Colonic mucosa (tissue), 4 donors: ENCODE measurements at places on chromosomes 2 and 18.

DNA sequence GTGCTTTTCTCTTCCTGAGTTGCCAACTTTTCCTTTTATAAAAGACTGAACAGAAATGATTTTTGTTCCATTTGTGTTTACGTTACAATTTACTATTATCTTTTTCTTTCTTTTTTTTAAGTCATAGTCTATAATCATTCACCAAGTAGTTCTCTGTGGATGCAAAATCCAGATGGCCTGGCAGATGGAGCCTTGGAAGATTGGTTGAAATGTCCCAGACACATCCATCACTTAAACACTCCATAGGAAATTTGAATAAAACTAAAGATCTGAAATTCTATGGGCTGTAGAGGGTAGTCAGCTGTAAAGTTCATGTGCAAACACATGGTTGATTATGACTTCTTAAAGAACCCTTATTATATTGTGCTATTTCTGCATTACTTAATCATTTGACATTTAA lies 164.8 kb upstream of the DOCK10 start:
- no peak overlapping the region for H3K4me3 ChIP-seq
- DNase-seq, result no peak
- H3K27me3 ChIP-seq, result no peaks in the 10 kb centered on the region
- no peak overlapping the region for H3K27ac ChIP-seq
- H3K4me1 ChIP-seq, result no peaks in the 10 kb centered on the region

- no peaks in the 10 kb centered on the region for H3K27me3 ChIP-seq
- DNase-seq, result no peak
- H3K4me1 ChIP-seq, result no peaks in the 10 kb centered on the region
- H3K27ac ChIP-seq, result no peak overlapping the region
Observed at GRCh38 chr18:24538414-24539264, 78.2 kb downstream of the HRH4 start.

DNA sequence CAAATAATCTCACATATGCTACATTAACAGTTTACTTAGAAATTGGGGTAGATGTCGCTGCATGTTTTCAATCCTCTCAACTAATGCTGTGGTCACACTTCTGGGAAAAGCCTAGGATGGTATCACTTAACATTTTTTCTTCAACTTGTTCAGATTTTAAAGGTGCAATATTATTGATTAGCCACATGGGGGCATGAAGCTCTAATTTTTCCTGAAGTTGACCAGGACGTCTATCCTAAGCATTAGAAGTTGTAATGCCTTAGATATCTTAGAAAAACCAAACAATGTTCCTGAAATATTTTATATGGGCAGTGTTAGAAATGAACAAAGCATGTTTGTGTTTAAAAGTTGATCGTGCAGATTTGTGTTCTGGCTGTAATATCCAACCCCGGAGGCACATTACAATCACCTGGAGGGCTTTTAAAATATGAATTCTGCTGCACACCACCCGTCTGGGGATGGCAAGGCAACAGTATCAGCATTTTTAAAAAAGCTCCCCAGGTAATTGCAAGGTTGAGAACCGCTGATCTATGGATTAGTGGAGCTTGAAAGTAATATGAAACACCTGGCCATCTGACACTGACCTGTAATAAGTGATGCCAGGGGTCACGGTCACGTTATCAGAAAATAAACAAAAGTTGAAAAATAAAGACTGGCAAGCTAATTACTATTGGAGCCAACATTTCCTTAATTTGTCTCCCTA lies 100.5 kb upstream of the LMAN1 start:
- no peaks in the 10 kb centered on the region for H3K4me1 ChIP-seq
- H3K27ac ChIP-seq, result no peak overlapping the region
- DNase-seq, result no peak

DNA sequence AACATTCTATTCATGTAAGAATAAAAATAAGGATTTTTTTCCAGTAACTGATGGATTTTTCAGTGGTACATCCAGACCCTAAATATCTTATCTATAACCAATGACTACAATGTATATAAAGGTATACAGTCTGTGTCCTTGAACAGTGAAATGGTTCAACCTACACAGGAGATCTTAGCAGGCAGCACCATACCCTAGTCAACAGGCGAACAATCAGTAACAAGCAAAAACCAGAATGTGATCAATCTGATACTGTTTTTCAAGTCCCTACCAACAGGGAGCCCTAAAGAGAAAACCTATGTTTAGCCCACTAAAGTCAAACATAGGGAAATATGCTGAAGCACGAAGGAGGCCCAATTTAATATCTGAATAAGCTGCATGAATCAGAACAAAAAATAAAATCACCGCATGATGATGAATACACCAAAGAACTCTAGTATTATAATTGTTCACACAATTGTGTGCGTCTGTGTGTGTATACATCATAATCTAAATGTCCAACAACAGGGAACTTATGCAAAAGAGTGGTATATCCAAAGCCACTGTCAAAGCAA lies 26.0 kb downstream of the PTPN2 start:
- no peak for DNase-seq
- H3K4me3 ChIP-seq, result no peak overlapping the region
- no peaks in the 10 kb centered on the region for H3K27me3 ChIP-seq
- H3K27ac ChIP-seq, result no peak overlapping the region

GRCh38 chr2:137764646-137765045 lies 199.6 kb upstream of the HNMT start:
- no peak for DNase-seq
- H3K27ac ChIP-seq, result no peak overlapping the region
- no peaks in the 10 kb centered on the region for H3K36me3 ChIP-seq
- no peak overlapping the region for H3K4me3 ChIP-seq
- H3K27me3 ChIP-seq, result no peaks in the 10 kb centered on the region
- no peaks in the 10 kb centered on the region for H3K4me1 ChIP-seq

- H3K4me1 ChIP-seq, result peaks cover 17% of the 10 kb centered on the region
Observed at GRCh38 chr18:805008-805754, 6.9 kb downstream of the YES1 start.
